NCI-H69 (cell line): ENCODE measurements at places on chromosomes 4 and X.

DNA sequence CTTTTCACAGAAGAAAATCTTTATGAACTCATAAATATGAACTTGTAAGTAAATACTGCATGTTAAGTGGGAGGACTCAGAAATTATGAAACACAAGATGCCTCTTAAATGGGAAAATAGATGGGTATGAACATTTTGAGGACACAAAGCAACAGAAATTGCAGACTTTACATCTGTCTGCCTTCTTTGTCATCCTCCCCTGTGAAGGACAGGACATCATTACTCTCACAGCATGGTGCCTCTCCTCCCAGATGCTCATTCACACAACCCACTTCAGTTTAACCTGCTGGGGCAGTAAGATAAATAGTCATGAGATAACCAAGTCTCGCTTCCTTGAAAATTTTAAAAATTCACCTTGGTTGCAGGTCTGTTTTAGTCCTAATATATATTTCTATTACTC, 144.5 kb downstream of the APBB2 start:
- peak; percentile 92 for DNase-seq

DNA sequence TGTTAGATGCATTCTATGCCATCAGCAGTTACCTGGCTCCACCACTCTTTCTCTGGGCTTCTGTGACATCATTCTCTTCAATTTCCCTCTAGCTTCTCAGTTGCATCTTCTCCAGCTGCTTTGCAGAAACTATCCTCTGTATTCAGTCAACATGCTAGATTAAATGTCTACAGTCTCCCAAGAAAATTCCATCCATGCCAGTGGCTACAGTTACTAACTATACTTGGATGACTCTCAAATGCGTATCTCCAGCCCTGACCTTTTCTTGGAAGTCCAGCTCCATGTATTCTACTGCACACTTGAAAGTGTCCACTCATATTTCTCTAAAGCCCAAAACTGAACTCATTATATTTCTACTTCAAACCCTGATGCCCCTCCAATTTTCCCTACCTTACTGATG, 232.3 kb upstream of the TENM3 start:
- no peak for DNase-seq

- peak; percentile 49 for DNase-seq
These were observed 833 bp downstream of the FGD1 start for GRCh38 chrX:54494989-54495813.

DNA sequence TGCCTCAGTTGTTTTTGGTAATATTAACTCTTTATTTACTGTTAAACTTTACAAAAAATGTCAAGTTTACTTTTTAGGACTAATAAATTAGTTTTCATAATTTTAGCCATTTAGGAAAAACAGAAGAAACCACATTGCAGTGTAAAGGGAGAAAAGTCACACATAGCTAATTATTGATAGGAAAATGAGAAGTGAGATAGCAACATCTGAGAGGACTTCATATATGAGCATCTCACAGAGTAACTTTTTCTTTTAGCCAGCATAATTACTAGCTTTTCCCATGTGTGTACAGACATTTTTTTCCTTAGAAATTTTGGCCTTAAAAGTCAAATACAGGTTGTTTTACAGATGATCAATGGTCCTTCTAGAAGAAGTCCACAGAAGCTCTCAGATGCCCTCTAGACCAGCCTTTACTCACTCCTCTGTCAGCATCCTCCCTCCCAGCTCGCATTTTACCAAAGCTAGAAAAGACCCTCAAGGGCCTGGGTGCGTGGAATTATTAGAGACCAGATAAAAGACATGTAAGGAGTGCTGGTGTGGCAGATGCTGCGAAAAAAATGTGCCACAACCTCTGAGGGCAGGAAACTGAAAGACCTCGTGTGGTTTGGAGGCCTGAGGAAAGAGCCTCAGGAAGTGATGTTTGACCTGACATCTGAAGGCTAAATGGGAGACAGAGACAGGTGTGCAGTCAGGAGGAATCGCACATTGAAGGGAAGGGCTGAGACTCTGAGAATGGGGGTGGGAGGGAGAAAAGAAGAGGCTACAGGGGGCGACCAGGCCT, 156.9 kb downstream of the CBR4 start:
- no peak for DNase-seq

- no peak for DNase-seq
These were observed 13.4 kb upstream of the PLCXD1 start for GRCh38 chrX:267771-268261.

GRCh38 chrX:24002167-24002566, 24.8 kb downstream of the KLHL15 start:
- DNase-seq: no peak

GRCh38 chrX:16125520-16126149, 2.3 kb downstream of the GRPR start:
- DNase-seq: peak; percentile 79

GRCh38 chrX:12378706-12379105, 240.4 kb downstream of the FRMPD4 start:
- no peak for DNase-seq

GRCh38 chr4:7558436-7558835, 123.7 kb upstream of the PSAPL1 start:
- no peak for DNase-seq
